ENCODE measurements at places on chromosomes 4 and X.

DNA sequence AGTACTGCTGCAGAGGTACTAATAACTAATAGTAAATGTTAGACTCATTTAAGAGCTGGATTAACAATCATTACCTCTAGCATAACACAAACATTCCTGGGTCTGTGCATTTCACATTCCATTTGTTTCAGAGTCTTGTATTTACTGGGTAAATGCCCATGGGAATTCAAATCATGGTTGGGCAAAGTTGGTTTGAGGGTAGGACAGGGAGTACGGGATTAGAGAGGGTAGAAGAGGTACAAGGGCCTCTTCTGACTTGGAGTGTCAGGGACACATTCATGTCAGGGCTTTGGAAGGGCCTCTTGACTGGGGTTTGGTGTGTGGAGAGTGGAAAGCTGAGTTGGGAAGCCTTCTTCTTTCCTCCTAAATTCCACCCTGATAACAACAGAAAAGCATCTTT, 65.9 kb downstream of the WWC2 start:
- no peak for DNase-seq

DNA sequence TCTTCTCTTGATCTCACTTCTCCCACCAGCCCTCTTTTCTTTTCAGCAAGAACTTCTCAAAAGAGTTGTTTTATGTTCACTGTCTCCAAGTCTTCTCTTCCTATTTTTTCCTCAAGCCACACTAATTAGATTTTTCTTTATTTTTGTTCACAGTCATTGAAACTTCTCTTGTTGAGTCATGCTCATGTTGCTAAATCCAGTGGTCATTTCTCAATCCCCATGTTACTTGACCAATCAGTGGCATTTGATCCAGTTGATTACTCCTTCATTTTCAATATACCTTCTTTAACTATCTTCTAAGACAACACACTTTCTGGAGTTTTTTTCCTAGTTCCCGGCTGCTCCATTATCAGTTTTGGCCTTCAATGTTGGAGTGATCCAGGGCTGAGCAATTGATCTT, 103.1 kb upstream of the LSM6 start:
- DNase-seq = no peak

DNA sequence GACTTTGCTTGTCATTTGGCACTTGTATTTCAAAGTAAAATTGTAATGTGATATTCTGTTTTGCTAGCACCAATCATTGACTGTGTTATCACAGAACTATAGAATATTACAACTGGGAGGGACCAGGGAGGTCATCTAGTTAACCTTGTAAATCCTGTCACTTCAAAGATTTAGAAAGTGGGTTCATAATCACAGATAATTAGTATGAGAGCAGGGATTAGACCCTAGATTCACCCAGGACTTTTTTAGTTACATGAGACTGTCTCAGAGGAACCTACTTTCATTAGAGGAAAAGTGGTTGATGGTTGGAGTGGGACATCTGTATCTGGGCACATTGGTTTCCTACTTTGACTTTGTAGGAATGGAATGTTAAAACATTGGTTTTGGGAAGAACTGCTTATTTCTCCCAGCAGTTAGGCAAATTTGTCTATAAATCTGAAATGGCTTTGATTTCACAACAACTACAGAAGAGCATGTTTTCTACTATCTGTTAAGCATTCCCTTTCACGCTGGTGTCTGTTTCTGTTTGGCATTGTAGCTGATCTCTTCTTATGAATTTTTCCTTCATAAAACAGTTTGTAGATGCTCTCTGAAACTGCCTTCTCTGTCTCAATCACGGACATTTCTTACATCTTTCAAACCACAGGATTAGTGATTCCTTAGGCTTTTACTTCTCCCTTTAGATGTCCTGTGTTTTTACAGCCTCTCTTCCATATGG, 144.1 kb downstream of the DIPK2B start:
- no peak for DNase-seq

GRCh38 chr4:38743866-38744265, 38.9 kb downstream of the TLR10 start:
- no peak for DNase-seq

DNA sequence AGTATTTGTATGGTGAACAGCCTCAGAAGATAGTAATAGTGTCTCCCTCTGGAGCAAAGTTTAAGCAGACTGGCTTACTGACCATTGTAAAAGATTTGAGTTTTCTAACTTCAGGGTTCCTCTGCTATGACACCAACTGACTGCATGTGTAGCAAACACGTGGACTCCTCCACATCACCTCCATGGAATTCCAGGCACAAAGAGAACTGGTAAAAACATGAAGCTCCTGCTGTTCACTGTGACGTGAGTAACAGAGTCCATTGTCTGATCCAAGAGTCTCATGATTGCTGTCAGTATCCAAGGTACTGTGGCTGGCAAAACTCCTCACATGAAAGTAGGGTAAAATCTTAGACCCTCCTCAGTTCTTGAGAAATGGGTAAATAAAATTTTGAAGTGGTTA, 107.6 kb upstream of the FAM9B start:
- DNase-seq = peak; percentile 85

GRCh38 chr4:8676676-8677075, 84.1 kb downstream of the CPZ start:
- DNase-seq = no peak

DNA sequence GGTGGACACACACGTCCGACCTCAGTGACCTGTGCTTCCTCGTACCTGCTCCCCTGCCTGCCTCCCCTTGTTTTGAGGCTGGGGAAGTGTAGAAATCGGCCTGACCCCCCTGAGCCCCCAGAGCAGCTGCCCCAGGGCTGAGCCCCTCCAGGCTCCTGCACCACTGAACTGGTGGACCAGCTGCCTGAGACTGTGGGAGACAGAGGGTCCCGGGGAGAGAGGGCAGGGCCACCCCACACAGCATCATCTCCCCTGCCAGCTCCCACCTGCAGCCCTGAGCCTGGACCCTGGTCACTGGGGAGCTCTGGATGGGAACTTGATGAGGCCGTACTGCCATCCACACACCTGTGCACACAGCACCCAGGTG, 15.0 kb upstream of the NAT8L start:
- DNase-seq = no peak

GRCh38 chr4:156677656-156678055, 293.9 kb downstream of the PDGFC start:
- no peak for DNase-seq

DNA sequence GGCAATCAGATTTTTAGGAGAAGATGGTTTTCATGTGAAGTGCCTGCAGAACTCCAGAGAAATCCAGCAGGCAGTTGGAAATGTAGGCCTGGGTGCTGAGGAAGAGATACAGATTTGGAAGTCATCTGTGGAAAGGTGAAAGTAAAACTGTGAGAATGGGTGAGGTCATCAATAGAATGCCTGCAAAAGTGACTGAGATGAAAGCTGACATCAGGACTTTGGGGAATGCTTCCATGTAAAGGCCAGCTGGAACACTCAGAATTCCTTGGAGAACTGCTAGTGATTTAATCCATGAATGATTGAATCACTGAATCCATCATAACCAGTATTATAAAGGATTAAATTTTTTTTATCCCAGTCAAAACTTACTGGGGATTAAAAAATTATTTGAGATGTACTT, 124.5 kb upstream of the GIMD1 start:
- DNase-seq = no peak

- DNase-seq = no peak
Observed at GRCh38 chr4:2353222-2354107, 65.0 kb downstream of the ZFYVE28 start.

DNA sequence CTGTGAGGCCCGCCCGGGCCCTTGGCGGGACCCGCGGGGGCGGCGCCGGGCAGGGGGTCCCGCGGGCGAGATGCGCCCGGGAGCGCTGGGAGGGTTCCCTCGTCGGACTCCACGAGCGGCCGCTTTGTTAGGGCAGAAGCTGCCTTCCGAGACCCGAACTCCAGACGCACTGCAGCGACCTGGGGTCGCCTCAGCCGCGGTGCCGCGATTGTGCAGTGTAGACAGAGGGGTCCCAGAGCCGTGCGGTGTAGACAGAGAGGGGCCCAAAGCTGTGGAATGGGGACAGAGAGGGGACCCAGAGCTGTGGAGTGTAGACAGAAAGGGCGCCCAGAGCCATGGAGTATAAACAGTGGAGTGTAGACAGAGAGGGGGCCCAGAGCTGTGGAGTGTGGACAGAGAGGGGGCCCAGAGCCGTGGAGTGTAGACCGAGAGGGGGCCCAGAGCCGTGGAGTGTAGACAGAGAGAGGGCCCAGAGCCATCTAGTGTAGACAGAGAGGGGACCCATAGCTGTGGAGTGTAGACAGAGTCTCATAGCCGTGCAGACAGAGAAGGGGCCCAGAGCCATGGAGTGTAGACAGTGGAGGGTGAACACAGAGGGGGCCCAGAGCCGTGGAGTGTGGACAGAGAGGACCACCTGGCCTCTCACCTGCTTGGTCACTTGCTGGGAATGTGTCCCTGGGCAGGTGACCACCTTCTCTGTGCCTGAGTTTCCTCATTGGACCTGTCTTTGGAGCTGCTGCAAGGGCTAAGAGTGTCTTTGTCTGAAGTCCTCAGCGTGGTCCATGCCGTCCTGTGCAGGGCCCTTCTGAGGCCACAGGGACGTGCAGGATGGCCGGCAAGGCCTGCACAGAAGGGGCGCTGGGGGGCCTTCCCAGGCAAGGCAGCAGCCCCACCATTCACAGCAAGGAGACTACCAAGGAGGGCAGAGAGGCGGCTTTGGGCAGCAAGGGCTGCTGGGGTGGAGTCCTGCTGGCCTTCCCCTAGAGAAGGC, 875 bp downstream of the RGS12 start:
- no peak for DNase-seq

GRCh38 chr4:88958080-88958479, 98.9 kb downstream of the FAM13A start:
- no peak for DNase-seq

GRCh38 chrX:136176399-136176825, 29.1 kb downstream of the FHL1 start:
- peak; percentile 90 for DNase-seq
